ENCODE measurements at places on chromosomes 5 and 9.

- DNase-seq = no peak
Observed at GRCh38 chr9:135348076-135348787, 131.3 kb upstream of the PPP1R26 start.

DNA sequence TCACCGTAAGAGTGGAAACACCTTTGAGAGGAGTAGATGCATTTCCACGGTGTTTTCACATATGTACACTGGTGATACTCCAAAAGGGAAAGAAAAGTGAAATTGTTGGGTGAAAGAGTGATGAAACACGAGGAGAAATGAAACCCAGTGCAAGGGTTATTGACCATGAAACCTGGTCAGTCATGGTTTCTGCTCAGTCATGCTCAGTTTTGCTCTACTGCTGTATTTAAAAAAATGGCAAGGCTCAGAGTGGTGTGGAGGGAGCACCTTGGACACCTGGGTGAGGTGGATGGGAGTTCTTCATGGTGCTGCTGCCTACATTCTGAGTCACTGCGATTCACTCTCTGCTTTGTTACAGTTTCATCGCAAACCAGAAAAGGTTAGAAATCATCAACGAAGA lies 32.3 kb downstream of the NTRK2 start:
- DNase-seq = no peak

DNA sequence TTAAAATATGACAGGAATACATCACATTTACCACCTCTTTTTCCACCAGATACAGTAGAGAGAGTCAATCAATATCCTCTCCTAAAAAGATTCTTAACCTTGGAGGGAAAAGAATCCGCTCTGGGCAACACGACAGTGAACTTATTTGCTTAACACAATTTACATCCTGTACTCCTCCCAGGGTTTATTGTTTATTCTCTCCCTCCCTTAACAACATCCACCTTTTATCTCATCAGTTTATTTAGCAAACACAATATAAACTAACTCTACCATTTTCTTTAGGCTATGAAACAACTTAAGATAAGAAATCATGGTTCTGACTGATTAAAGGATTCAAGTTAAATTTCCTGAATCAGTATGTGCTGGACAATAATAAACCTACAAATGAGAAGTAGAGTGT lies 50.9 kb downstream of the CERT1 start:
- no peak for DNase-seq

- DNase-seq = no peak
Observed at GRCh38 chr9:9177081-9177480, 1377.5 kb upstream of the DMAC1 start.

GRCh38 chr9:10127867-10128266 lies 484.9 kb downstream of the PTPRD start:
- no peak for DNase-seq

- DNase-seq = no peak
Observed at GRCh38 chr9:21989440-21990189, 4.6 kb downstream of the CDKN2A start.

GRCh38 chr9:79570448-79571308 lies 1.1 kb upstream of the TLE4 start:
- peak; percentile 48 for DNase-seq

GRCh38 chr9:16501726-16502125 lies 368.7 kb downstream of the BNC2 start:
- no peak for DNase-seq

GRCh38 chr9:126883636-126884035 lies 23.2 kb downstream of the ZBTB34 start:
- no peak for DNase-seq

DNA sequence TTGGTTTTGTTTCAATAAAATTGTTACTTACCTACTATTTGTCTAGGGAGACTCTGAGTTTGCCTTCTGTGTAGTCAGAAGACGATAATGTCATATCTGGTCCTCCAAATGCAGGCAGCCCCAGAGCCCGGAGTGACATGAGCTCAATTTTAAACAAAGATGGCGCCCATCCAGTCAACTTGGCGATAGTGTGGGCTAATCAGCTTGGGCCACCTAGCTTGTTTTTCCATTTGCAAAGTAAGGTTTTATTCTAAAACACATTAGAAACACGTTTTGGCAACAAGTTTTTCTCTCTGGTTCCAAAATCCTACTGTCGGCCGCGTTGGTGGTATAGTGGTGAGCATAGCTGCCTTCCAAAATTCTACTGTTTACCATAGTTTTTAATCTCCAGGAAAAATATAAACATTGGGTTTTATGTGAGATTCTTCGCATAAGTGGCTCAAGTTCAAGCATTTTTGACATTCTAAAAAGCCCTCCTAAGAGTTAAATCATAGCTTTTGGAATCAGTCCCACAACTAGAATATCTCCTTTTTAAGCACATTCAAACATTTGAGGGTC lies 13.2 kb downstream of the TSC1 start:
- DNase-seq = no peak

GRCh38 chr5:63081402-63081801 lies 502.8 kb downstream of the LRRC70 start:
- no peak for DNase-seq

GRCh38 chr9:87249029-87249428 lies 248.6 kb upstream of the DAPK1 start:
- DNase-seq = no peak

DNA sequence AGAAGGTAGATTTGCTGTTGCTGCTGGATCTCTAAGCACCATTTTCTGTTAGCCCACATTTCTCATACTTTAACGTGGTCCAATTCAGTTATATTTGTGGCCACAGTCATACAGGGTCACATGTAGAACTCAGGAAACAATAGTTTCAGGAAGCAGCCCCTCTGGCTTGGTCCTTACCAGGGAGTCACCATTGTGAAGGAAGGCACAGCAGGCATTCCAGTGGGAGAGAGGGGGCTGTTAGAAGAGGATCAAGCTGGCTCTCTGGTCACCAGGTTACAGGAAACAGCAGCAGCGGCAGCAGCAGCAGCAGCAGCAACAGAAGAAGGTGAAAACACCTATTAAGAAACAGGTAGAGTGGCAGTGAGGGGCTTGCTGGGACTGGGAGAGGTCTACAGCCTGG lies 14.5 kb downstream of the C9orf43 start:
- DNase-seq = no peak

DNA sequence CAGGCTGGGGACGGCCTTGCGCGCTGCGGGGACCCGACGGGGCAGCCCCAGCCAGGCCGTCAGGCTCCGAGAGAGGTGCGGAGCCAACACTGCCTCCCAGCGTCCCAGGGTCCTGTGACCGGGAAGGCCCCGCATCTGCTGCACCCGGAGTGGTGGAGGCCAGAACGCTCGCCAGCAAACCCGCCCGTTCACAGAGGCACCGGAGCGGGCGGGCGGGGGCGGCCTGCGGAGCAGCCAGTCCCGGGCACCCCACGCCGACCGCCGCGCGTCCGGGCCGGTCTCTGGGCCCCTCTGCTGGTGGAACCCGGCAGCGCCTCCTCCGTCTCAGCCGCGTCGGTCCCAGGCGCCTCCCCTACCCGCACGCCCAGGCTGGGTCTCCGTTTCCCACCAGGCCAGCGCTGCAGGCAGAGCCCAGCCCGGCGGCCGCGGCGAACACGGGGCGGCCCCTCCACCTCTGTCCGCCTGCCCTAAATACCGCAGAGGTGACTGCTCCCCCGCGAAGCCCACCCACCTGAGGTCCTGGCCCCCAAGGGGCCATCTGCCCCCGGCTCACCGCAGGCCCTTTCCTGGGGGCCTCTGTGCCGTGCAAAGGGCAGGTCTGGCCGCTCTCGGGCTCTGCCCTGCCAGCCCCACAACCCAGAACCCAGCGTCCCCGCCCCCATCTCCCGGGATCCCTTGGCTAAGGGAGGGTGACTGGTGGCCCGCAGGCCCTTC lies 15.9 kb downstream of the EXD3 start:
- peak; percentile 84 for DNase-seq
